ENCODE measurements at places on chromosomes 6 and 20.
A peak's percentile ranks its signal among the peaks of the same experiment; 100 is the strongest.

DNA sequence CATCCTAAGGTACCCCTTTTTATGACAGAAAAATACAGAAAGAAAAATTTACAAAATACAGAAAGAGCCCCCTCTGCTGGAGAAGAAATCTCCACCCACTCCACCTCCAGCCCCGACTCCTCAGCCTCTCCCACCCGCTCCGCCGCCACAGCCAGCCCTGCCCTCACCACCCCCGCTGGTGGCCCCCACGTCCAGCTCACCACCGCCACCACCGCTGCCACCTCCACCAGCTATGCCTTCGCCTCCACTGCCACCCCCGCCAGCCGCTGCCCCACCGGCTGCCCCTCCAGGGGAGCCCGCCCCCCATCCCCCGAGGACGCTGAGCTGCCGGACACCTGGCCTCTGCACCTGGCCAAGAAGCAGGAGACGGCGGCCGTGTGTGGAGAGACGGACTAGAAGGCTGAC, 17.7 kb downstream of the WFDC2 start:
- no peak for DNase-seq

- no peak for DNase-seq
Observed at GRCh38 chr20:17678295-17678694, 3.7 kb downstream of the RRBP1 start.

DNA sequence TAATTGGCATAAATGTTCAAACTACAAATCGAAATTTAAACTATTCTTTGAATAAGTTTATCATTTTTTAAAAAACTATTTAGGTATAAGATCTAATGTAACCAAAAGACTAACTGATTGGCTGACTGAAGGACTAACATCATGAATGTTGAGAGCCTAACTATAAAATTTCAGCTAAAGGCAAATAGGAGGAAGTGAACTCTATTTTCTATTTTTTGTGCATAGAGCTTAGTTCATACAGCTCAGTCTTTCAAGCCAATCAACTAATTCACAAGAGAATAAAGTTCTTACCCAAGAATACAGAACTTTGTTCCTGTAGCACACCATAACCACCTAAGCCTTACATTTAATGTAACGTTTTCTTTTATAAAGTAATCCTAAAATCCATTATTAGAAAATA, 46.3 kb upstream of the STXBP5 start:
- DNase-seq: no peak

DNA sequence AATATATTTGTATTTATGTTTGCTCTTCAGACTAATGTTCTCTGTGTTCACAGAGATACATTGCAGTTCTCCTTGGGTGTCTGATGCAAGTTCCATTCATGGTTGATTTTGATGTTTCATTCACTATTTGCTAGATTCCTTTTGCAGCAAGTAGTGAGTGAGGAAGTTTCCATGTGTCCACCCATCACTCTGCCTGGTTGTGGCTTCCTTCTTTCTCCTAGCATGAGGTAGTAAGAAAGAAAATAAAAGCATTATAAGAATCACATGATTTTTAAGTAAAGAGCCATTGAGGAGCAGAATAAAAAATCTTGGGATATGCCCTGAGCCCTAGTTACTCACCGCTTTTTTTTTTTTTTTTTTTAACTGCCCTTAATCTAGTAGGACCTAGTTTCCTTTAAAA, 8.7 kb downstream of the SASH1 start:
- DNase-seq: no peak

- DNase-seq: peak; percentile 56
Observed at GRCh38 chr20:25859649-25860530, 163.2 kb upstream of the ZNF337 start.

DNA sequence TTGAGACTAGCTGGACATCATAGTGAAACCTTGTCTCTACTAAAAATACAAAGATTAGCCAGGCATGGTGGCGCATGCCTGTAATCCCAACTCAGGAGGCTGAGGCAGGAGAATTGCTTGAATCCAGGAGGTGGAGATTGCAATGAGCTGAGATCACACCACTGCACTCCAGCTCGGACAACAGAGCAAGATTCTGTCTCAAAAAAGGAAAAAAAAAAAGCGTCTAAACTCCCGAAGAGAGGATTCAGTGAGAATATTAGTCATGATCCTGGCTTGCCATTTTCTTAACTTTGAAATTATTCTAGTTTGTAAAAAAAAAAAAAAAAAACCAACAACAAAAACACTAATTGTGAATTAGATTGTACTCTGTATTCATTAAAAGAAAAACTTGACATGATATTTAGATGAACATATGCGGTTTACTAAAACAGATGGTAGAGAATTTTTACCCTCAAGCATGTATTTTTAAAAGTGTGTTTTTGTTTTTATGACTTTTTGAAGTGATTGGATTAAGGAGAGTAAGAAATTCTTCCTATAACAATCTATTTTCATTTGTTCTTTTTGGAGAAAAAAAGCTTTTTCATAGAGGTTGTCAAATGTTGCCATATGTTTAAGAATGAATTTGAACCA, 80.7 kb downstream of the UST start:
- DNase-seq: no peak

DNA sequence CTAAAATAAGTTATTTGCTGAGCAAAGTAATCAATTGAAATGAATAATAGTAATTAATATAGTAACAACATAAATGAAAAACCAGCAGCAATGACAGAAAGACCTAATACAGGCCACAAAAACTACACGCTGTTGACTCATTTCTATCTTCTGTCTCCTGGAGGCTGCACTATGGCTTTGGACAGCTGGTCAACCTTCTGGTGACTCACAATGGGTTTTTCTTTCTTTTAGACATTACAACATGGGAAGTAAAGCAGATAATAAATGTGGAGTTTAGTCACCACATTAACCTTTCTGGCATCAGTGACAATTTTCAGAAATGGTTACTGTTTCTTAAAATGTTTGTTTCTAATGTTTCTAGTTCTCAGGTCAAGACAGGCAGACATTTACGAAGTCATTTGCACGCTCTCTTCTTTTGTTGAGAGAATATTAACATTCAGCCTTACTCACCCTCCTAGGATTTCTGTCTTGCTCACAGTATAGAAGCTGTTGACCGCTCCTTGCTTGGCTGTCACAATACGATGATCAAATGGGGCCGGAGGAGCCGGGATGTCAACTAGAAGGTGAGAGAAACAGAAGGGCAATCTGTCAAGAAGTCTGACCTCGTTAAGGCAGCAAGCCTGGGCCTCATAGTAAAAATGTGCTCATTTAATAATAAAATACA, 62.2 kb downstream of the MYLK4 start:
- DNase-seq: no peak

- no peak for DNase-seq
Observed at GRCh38 chr20:38201356-38201755, 36.3 kb upstream of the TGM2 start.

DNA sequence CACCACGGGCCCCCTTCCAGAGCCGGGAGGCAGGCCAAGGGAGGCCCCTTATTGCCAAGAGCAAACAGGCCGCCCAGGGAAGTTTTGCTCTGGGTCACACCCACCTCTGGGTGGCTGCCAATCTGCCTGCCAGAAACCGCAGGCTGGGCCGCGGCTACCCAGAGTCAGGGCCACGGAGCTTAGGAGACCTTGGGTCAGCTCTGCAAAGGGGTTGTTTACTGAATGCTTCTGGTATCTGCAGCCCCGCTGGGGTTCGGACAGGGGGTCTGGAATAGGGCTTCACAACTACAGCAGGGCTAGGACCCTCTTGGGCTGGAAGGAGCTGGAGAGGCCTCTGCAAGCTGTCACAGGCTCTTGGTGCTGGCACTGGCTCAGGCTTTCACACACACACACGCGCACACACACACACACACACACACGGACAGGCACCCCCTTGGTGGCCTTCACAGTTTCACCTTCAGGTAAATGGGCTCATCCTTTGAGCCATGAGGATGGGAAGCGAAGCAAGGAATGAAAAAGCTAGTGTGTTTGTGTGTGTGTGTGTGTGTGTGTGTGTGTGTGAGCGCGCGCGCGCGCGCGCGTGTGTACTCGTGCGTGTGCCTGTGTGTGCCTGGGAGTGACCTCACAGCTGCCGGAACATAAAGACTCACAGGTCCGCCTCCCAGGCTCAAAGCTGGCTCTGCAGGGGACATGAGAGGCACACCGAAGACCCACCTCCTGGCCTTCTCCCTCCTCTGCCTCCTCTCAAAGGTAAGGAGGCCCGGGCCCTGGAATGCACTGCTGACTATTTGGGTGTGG, at the start of gene CCN5:
Gene CCN5, plus strand, starts transcription at position 669 of the 798 bp plus-strand sequence. Its CDS starts 22 bp downstream, at position 691.
- no peak for DNase-seq

DNA sequence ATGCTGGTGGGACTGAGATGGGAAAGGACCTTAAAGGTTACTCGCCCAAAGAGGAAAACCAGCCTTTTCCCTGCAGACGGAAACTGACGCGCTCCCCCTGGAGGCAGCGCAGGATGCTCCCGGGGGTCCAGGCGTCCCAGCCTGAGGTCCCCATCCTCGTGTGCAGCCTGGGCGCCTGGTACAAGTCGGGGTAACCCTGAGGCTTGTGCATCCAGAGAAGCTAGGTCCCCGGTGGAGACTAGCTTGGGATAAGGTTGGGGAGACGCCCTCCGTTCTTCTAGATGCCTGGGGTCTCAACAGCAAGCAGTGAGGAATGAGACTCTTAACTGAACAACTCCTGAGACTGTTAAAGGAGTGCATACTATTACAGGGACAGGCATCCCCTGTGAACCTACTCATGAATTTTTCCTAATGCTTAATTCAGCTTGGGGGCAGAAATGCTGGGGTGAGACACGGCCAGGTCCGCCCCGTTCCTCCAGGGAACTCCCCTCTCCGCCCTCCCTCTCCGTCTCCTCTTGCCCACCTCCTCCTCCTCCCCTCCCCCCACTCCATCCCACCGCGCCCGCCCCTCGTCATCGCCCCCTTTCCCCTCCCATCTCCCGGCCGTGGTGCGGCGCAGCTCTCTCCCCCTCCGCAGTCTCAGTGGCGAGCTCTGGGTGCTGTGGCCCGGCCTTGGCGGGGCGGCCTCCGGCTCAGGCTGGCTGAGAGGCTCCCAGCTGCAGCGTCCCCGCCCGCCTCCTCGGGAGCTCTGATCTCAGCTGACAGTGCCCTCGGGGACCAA, at the start of gene PRSS35:
Gene PRSS35, plus strand, starts transcription at position 634 of the 781 bp plus-strand sequence. CDS start 10,908 bp downstream, outside the sequence.
- DNase-seq: no peak

GRCh38 chr6:62146954-62147853, 138.8 kb downstream of the KHDRBS2 start:
- no peak for DNase-seq

- no peak for DNase-seq
Observed at GRCh38 chr6:25482996-25483395, 169.0 kb upstream of the SCGN start.

DNA sequence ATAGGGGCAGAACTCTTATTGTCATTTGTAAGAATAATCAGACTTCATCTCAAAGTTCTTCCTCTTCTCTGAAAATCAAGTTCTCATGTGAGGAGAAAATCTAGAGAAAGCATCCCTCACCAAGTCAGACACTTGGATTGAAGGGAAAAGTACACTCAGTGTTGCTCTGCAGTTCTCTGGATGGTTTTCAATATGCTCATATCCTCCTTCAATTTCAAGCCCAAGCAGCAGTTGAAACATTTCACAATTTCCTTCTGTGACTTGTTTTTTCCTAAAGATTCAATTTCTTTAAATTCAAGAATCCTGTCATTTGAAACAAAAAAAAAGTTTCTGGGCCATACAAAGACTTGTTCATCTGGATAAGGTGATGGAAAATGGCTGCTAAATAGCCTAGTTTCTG, 140.2 kb upstream of the AHI1 start:
- DNase-seq: no peak

GRCh38 chr20:5927749-5928462, 22.4 kb downstream of the TRMT6 start:
- no peak for DNase-seq

GRCh38 chr20:41436679-41437078, 70.1 kb upstream of the EMILIN3 start:
- no peak for DNase-seq

DNA sequence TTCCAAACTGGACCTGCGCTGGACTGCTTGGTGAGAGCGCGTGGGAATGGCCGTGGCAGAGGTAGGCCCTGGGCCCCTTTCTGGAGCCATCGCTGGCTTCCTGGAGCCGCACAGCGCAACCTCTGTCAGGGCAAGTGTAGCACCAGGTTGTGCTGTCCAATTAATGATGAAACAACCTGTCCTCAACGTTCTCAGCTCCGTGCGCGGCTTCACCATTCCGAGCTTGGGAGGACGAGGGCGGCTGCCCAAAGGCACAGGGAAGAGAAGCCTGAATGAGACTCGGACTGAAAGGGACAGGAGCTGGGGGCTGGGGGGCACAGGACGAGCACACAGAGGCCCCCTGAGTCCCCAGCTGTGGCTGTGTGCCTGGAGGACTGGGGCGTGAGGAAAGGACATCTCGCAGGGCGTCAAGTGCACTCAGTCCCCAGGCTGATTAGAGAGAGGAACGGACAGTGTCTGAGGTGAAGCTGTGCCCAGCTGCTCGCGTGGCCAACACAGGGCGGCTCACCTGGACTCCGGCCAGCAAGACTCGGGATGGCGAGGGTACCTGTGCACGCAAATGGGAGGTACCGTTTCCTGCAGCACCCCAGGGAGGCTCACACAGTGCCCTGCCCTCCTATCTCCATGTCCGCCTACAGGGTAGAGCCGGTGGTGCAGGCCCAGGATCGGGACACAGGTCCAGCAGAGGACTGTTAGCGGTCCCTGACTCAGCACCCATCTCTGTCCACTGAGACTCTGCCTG, 403.3 kb downstream of the TAF4 start:
- no peak for DNase-seq

GRCh38 chr20:1034415-1034789, 32.3 kb upstream of the RSPO4 start:
- no peak for DNase-seq

DNA sequence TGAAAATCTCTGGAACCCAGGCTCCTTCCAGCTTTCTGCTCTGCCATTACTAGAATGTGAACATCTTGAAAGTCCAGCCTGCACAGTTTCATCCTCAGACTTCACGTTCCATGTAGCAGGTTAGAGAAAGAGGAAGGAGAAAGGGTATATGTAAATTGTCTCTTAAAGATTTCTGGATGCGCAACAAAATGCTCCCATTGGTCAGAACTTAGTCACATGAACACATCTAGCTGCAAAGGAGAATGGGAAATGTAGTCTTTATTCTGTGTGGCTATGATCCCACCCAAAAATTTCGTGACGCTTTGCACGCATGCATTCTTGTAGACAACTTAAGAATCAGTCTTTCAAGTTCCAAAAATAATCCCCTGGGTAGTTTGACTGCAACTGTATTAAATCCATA, 46.4 kb upstream of the CHD6 start:
- DNase-seq: no peak

- no peak for DNase-seq
Observed at GRCh38 chr6:53795340-53795701, 516 bp downstream of the LRRC1 start.

DNA sequence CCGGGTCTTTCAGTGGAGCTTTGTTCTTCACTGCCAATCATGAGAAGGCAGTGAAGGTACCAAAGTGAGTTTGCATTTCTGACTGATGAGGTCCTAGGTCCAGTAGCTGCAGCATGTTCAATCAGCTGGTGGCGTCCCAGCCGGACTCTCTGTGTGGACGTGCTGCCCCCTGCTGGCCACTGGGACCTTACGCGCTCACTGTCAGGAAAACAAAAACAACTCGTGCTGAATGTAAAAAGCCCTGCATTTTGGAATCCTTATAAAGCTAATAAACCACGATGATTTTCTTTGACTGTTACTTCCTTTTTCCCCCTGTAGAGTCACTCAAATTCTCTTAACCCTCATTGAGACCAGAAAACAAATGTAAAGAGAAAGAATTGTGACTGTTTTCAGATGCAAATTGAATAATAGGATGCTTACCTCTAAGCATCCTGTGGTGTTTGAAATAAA, 4.9 kb upstream of the CD24 start:
- peak; percentile 71 for DNase-seq
